ENCODE measurements at places on chromosomes 7 and 10.

GRCh38 chr7:105030447-105030846 lies 16.4 kb downstream of the KMT2E start:
- DNase-seq: no peak

DNA sequence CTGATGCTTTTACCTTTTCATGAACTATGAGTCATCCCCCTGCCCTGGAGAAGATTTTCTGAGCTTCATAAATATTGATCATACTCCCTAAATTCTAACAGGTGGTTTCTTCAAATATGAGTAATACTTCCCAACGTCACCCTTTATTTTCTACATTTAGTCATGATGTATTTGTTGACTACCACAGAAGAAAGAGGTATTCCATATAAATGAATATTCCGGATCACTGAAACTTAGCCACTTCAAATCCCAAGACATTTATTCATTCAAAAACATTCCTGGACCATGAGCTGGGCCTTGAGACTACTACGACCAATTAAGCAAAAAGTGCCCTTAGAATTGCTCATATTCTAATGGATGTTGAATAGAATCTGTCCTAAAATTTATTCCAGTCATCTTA lies 395.8 kb upstream of the NPVF start:
- DNase-seq: no peak

DNA sequence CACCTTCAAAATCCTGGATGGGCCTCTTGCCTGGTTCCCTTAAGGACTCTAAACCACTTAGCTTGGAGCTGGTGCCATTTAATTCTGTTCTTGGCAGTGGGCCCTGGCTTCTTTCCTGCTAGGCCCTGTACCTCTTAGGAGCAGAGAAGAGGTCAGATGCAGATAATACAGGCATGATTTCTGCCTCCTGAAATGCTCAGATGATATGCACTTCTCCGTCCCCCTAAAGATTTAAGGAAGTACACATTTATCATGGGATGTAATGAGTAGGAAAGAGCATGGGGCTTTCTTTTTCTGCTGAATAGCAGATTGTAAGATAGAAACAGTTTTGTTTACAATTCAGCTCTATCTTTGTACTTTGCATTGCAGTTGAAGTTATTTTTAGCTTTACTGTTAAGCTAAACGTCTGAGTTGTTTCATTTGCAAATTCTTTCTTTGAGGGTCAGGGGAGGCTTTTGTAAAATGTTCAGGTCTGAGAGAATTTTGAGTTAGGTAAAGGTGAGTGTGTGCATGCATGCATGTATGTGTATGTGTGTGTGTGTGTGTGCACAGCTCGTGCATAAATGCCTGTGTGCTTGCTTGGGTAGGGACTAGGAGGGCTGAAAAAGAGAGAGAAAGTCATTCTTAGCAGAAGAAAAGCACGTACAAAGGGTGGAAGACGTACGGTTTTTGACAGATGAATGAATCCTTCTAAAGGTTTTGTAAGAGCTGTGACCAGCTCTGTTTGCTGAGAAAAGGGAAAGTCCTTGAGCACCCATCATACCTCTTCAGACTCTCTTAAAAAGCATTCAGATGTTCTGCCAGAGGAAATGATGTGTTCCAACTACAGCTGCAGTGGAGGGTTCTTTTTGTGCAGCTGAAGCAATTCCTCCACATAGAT lies 364.2 kb downstream of the AUTS2 start:
- DNase-seq: no peak

DNA sequence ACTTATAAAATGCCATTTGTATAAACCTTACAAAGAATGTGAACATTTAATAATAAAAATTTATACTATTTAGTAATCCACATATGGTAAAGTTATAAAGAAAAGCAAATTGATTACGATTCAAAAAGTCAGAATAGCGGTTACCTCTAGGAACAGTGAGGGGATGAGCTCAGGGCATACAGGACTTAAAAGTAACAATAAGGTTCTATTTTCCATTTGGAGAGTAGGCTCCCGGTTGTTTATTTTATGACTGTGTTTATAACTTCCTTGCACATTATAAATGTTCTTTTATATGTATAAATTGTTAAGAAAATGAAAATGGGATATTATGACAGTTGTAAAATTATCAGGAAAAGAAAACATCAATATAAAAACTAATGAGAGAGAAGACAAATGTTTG lies 135.7 kb downstream of the AVL9 start:
- no peak for DNase-seq

DNA sequence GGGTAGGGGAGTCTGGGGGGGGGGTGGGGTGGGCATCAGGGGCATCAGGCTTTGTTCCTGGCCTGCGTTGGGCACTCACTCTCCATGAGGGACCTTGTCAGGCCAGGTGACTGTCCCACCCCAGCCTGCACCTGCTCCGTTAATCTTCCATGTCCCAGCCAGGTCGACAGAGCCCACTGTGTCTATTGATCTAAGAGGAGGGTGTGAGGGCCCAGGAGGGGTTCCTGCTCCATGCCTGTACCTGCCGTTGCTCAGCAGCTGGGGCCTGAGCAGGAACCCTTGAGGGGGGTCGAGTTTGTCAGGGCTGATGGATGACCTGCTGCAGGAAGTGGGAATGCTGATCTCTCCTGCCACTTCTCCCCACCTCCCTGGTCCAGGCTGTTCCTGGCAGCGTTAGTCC lies 18.6 kb downstream of the NEUROG3 start:
- DNase-seq: no peak

- DNase-seq: no peak
These were observed 22.5 kb downstream of the LRRC27 start for GRCh38 chr10:132354356-132355094.
